CD8-positive, alpha-beta memory T cell (primary cell): ENCODE measurements at places on chromosomes 16 and 17.
A peak's percentile ranks its signal among the peaks of the same experiment; 100 is the strongest.

- DNase-seq: no peak
These were observed 150.3 kb downstream of the AATF start for GRCh38 chr17:37098910-37099664.

DNA sequence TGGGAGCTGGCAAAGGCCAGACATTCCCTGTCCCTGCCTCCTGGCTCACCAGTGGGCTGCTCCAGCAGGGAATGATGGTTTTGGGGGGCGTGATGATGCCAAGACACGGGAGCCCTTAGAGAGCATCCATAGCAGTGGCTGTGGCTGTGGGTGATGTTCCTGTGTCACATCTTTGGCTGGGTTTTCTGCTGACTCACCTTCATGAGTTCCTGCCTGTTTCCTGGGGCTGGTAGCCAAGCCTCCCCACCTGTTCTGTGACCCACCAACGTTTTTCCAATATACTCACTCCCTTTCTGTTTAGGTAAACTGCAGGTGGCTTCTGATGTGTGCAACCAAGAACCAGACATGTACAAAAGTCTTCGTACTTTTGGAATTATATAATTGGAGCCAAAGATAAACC is 16.5 kb upstream of the NF1 start:
- DNase-seq: no peak

DNA sequence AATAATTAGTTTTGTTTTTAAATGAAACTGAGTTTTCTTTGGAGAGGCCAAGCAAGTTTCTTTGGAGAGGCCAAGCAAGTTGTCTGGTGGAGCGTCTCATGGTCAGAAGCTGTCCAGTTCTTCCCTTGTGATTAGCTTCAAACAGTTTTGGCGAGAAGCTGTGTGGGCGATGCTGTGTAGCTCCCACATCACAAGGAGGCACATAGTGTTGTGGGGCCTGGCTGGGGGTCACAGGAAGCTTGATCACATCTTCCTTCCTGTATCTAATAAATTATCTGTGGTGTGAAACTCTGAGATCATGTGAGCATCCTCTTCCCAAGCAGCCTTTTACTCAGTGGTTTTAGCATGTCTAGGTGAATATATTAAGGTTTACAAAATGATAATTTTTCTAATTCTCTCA is 33.9 kb downstream of the SPECC1 start:
- DNase-seq: no peak

GRCh38 chr16:31868691-31869167 is 4.9 kb upstream of the ZNF267 start:
- peak; percentile 67 for DNase-seq

DNA sequence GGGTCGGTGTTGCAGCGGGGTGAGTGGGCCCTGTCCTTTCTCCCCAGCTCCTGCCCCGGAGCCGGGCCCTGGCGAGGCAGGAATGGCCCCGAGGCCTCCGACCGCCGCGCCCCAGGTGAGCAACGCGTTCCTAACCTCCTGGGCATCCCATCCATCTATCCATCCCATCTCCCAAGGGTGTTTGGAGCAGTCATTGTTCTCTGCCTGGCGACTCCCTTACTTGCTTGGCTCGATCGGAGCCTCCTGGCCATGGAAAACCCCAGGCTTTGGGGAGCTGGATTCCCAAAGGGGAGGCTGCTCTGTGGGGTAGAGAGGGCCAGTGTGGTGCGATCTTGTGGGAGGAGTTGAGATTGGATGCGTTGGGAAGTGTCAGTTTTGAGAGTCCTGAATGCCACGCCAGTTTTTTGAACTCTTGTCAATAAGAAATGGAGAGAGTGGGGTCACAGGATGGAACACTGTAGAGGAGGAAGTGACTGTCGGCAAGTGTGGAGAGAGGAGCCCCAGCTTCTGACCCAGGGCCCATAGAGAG is 684 bp downstream of the ZFP90 start:
- no peak for DNase-seq
